ENCODE measurements at places on chromosomes 1 and 21.

- H3K4me1 ChIP-seq = no peaks in the 10 kb centered on the region
- H3K4me3 ChIP-seq = no peak overlapping the region
- no peak for DNase-seq
- H3K27ac ChIP-seq = no peak overlapping the region
- H3K36me3 ChIP-seq = no peaks in the 10 kb centered on the region
Observed at GRCh38 chr1:224681816-224682215, 65.7 kb downstream of the CNIH3 start.

DNA sequence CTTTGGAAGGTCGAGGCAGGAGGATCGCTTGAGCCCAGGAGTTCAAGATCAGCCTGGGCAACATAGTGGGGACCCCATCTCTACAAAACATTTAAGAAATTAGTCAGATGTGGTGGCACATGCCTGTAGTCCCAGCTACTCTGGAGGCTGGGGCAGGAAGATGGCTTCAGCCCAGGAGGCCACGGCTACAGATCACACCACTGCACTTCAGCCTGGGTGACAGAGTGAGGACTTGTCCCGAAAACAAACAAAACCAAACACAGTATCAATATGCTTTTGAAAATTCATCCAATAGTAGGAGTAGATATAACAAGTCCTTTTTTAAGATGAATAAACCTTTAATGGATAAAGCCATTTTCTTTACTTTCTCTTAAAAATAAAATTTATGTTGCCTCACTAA lies 8.5 kb downstream of the APP start:
- H3K27ac ChIP-seq = no peak overlapping the region
- H3K27me3 ChIP-seq = no peaks in the 10 kb centered on the region
- H3K4me3 ChIP-seq = no peak overlapping the region
- no peaks in the 10 kb centered on the region for H3K36me3 ChIP-seq

DNA sequence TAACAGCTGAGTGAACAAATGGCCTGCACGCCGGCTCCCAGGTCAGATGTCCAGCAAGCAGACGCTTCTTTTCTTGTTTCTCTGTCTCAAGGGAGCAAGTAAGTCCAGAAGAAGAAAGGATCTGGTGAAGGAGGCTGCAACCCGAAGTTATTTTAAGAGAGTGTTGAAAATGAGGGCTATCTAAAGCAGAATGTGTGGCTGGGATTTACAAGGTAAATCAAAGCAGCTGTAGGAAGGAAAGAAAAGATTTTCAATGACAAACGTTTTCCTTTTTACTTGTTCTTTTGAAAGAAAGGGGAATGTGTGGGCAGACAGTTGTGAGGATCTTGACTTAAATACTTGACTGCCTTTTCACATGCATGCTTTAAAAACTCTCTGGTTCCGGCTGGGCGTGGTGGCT lies 311.5 kb downstream of the KIF26B start:
- H3K27ac ChIP-seq = no peak overlapping the region
- no peaks in the 10 kb centered on the region for H3K4me1 ChIP-seq
- no peaks in the 10 kb centered on the region for H3K27me3 ChIP-seq
- H3K4me3 ChIP-seq = no peak overlapping the region
- DNase-seq = no peak

- H3K36me3 ChIP-seq = peaks cover 45% of the 10 kb centered on the region
- no peak overlapping the region for H3K4me3 ChIP-seq
- peaks cover 18% of the 10 kb centered on the region for H3K4me1 ChIP-seq
- no peak overlapping the region for H3K27ac ChIP-seq
Observed at GRCh38 chr1:235187316-235187715, 26.3 kb upstream of the RBM34 start.

DNA sequence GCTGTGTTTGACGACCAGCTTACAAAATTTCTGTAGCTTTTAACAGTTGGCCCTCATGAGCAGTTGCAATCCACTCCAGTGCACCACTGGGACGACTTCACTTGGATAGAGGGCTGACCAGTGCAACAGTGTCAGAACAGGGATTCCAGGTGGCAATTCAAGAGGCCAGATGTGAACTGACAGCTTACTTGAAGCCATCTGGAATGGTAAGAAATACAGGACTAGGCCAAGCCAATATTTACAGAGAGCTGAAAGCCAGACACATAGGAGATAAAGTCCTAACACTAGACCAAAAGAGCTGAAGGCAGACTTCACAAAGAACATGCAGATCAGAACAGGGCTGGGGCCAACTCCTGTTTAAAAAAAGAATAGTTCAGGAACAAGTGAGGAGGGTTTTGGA lies 93.5 kb upstream of the NFIA start:
- H3K27ac ChIP-seq = no peak overlapping the region
- peaks cover 19% of the 10 kb centered on the region for H3K27me3 ChIP-seq
- peaks cover 2% of the 10 kb centered on the region for H3K4me1 ChIP-seq
- no peaks in the 10 kb centered on the region for H3K36me3 ChIP-seq

- no peaks in the 10 kb centered on the region for H3K27me3 ChIP-seq
- peaks cover 12% of the 10 kb centered on the region for H3K36me3 ChIP-seq
- H3K27ac ChIP-seq = no peak overlapping the region
- DNase-seq = no peak
- no peak overlapping the region for H3K4me3 ChIP-seq
Observed at GRCh38 chr1:214290424-214291037, 9.6 kb downstream of the SMYD2 start.

DNA sequence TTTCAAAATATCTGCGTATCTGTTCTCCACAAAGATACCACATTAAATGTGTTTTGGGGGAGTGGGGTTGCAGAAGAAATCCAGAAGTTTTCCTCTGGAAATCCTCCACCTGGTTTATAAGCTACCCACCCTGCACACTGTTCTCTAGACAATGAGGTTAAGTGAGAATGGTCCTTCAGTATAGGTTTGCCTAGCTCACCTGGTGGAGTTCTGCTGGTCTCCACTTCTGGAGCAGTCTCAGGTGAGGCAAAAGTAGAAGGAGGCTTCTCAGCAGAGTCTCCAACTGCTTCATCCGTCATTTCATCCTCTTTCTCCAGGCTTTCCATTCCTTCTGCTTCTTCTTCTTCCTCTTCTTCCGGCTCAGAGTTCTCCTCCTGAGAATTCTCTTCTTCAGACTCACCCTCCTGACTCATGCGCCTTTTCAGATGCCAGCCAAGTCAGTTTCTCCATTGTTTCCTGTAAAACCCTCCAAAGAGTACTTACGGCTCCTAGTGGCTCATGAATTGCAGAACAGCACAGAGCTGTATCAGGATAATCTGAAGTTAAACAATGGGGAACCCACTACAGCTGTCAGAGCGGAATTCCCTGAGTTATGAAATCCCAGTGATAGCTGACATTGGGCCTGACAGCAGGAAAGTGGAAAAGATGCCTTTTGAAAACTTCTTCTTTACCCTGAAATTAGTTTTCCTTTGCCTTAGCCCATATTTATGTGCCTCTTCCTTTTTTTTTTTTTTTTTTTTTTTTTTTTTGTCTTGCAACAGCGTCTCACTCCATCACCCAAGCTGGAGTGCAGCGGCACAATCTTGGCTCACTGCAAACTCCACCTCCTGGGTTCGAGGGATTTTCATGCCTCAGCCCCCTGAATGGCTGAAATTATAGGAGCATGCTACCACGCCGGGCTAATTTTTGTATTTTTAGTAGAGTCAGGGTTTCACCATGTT lies 38.5 kb downstream of the MSTO1 start:
- no peak overlapping the region for H3K4me3 ChIP-seq
- DNase-seq = no peak
- peaks cover 4% of the 10 kb centered on the region for H3K36me3 ChIP-seq
- no peak overlapping the region for H3K27ac ChIP-seq
- peaks cover 2% of the 10 kb centered on the region for H3K27me3 ChIP-seq
- H3K4me1 ChIP-seq = peaks cover 2% of the 10 kb centered on the region

GRCh38 chr21:42296501-42296900 lies 18.7 kb downstream of the TFF3 start:
- H3K36me3 ChIP-seq = peaks cover 14% of the 10 kb centered on the region
- no peak overlapping the region for H3K4me3 ChIP-seq
- no peak for DNase-seq
- no peaks in the 10 kb centered on the region for H3K27me3 ChIP-seq
- no peak overlapping the region for H3K27ac ChIP-seq
- peaks cover 24% of the 10 kb centered on the region for H3K4me1 ChIP-seq

GRCh38 chr1:15833069-15833679 lies 14.3 kb upstream of the SPEN start:
- H3K27ac ChIP-seq = peak overlapping the region; percentile 94
- peaks cover 48% of the 10 kb centered on the region for H3K4me1 ChIP-seq
- peak overlapping the region; percentile 86 for H3K4me3 ChIP-seq

DNA sequence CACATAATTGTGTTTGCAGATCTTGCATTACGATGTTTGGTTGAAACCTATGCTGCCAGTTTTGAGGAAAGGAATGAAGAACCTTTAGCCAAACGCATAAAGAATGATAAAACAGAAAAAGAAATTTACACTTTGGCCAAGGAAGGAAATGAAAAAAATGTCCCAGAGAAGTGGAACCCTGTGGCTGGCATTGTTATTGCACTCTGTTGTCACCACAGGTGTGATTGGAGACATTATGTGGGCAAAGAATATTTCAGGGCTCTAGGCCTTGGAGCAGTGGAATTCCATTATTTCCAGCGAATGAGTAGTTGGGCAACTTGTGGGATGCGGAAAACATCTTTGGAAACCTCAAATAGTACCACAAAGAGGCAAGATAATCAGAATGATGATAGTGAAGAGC lies 14.9 kb downstream of the TRMT13 start:
- H3K27me3 ChIP-seq = no peaks in the 10 kb centered on the region
- no peak overlapping the region for H3K4me3 ChIP-seq
- peaks cover 36% of the 10 kb centered on the region for H3K36me3 ChIP-seq
- no peak overlapping the region for H3K27ac ChIP-seq

DNA sequence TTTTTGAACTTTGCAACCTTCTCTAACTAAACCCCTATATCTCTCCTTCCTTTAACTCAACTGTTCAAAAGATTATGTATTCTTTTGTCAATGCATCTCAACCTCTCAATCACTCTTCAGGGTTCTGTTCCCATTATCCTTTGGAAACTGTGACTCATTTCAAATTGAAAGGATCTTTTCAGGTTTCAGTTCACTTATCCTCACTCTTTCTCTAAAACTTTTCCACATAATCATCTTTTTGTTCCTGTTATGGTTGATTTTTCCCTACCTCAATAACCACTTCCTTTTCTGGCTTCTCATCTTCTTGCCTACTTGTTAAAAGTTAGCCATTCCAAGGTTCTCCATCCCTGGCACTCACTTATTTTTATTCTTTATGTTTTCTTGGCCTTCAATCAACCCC lies 56.2 kb upstream of the NUF2 start:
- no peaks in the 10 kb centered on the region for H3K36me3 ChIP-seq
- no peak overlapping the region for H3K4me3 ChIP-seq
- H3K4me1 ChIP-seq = no peaks in the 10 kb centered on the region

- DNase-seq = no peak
- peaks cover 29% of the 10 kb centered on the region for H3K36me3 ChIP-seq
Observed at GRCh38 chr1:183909672-183910071, 104.8 kb downstream of the RGL1 start.

DNA sequence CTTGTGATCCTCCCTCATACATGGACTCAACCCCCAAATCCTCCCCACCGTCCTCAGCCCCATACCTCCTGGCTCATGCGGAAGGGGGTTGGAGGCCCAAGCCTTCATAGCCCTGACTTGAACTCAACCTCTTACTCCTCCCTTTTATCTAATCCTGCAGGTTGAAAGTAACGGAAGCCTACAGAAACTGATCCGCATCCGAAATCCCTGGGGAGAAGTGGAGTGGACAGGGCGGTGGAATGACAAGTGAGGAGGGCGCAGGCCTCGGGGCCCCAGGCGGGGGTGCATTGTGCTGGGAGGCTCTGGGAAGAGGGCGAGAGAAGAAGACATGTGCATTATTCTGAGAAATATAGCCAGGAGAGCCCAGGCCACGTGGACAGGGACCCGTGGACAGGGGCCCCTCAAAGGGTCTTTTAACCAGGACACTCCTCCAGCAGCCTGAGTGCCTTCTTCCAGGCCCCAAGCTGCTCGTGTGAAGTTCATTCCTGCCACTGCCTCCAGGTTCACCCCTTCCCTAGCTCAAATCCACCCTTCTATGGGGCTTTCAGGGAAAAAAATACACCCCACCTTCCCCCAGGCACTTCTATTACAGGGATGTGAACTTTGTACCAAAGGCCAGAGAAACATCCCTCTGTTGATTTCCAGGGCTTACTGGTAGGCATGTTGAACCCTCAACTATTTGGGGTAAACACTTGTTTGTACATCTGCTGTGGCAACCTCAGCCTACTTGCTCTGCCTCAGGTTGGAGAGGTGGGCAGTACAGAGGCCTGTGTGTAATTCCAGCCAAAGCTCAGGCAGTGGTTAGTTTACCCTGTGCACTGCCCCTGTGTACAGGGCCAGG lies 38.6 kb downstream of the CAPN2 start:
- peaks cover 77% of the 10 kb centered on the region for H3K36me3 ChIP-seq
- H3K4me3 ChIP-seq = no peak overlapping the region
- no peak overlapping the region for H3K27ac ChIP-seq
- H3K27me3 ChIP-seq = no peaks in the 10 kb centered on the region
- H3K4me1 ChIP-seq = peaks cover 31% of the 10 kb centered on the region
- no peak for DNase-seq

GRCh38 chr1:108151548-108151947 lies 48.6 kb downstream of the SLC25A24 start:
- no peak overlapping the region for H3K4me3 ChIP-seq
- peaks cover 43% of the 10 kb centered on the region for H3K36me3 ChIP-seq
- no peak overlapping the region for H3K27ac ChIP-seq
- H3K4me1 ChIP-seq = no peaks in the 10 kb centered on the region

DNA sequence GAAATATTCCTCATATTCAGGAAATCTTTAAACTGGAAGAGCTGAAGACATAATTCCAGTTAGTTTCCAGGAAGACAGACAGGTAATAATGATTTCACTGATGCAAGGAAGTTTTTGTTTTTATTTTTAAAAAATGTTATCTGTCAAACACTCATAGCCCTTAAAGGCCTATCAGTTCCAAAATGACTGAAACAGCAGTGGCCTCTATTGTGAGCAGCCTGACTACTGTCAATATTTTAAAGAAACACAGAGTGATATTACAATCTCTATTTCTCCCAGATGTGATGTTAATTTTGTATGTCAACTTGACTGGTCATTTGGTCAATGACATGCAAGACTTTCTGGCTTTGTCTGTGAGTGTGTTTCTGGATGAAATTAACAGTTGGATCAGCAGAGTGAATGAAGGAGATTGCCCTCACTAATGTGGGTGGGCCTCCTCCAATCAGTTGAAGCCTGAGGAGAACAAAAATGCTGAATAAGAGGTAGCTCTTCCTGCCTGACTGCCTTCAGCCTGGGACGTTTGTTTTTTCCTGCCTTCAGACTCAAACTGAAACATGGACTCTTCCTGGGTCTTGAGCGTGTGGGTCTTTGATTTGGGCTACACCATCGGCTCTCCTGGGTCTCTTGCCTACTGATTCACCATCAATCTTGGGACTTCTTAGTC lies 31.3 kb upstream of the SLC30A10 start:
- H3K27me3 ChIP-seq = peaks cover 4% of the 10 kb centered on the region
- H3K36me3 ChIP-seq = no peaks in the 10 kb centered on the region
- H3K27ac ChIP-seq = no peak overlapping the region
- H3K4me3 ChIP-seq = no peak overlapping the region
- DNase-seq = peak; percentile 20

DNA sequence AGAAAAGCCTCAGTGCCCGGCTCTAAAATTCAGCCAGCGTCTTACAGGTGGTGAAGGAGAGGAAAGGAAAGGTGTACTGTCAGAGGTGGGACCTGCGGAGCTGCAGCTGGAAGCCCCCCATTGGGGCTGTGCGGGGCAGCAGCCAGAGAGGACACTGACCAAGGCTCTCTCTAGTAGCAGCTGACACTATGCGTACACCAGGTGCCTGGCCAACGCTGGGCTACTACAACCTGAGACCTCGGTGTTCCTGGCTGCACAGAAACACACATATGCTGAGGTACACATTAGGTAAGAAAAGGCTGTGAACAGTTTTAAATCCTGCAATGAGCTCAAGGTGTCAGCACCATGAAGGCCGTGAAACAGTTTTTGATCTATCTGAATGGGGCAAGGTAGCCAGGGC lies 55.5 kb upstream of the EDN2 start:
- H3K27ac ChIP-seq = no peak overlapping the region
- peaks cover 11% of the 10 kb centered on the region for H3K4me1 ChIP-seq
- no peak for DNase-seq
- no peaks in the 10 kb centered on the region for H3K27me3 ChIP-seq
